Stimulated activated CD4-positive, alpha-beta T cell treated with anti-CD3 and anti-CD28 coated beads, TNF-alpha, amount 100 ng/mL, for 4 hours (primary cell): ENCODE measurements at places on chromosomes 12 and 14.

- DNase-seq, result no peak
Observed at GRCh38 chr12:132026061-132026795, 76.5 kb downstream of the EP400 start.

- no peak for DNase-seq
Observed at GRCh38 chr14:53517270-53517960, 364.3 kb upstream of the DDHD1 start.

DNA sequence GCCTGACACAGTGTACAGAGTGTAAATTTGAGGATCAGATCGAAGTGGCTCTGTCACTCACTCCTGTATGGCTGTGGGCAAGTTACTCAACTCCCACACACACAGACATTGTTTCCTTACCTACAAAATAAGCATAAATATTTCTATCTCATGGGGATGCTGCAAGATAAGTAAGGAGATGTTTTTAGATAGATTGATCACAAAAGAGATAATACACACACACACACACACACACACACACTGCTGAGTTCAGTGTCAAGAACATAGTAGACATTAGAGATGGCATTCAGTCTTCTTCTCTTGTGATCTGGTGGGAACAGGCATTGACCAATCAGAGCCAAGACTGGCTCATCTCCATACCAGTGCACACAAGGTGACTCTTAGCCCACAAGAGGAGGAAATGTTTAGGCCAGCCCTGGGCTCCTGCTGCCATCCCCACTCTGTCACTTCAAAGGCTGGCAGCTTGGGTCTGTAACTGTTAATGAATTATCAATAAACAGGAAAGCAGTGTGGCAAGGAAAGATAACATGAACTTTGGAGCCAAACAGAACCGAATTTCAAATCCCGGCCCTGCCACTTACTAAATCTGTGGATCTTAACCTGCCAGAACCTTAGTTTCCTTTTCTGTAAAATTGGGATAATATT, 3.4 kb upstream of the RNASE8 start:
- no peak for DNase-seq

DNA sequence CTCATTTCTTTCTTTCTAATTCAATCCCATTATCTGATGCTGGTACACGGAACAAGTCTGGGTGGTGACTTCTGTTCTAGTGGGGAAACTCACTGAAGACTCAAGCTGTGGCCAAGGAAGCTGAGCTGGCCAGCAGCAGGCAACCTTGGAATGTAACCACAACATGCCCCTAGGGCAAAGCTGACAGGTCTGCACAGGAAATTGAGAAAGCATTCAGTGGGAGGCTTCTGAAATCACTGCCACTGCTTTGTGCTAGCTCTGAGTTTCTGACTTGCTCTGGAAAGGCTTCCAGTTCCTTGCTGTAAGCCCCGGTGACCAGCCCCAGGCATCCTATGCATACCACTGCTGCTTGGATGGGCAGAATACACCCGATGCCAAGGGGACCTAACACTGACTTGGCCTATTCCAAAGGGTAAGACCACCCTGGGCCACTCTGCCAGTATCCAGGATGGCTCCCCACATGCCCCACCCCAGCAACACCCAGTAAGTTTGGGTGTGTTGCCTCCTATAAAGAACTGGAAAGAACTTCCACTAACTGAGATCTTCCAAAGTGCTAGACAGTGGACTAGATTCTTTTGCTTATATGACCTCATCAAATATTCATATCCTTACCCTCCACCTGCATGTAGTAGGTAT, 84.5 kb upstream of the CDKN3 start:
- no peak for DNase-seq

DNA sequence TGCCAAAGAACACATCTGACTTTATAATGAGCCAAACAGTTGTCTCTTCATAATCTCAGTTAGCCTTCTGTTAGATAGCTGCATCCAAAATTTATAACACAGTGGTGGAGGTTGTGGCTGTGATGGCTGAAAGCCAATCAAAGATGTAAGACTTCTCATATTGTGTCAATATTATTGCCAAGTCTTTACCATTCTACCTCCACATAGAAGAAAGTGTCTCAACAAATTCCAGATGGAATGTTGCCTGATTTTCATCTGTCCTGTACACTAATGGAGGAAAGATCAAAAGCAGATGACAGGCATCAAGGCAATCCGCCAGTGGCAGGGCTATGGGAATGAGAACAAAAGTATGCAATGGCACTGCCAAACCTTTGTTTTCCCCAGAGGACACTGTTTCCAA, 813.1 kb upstream of the NOVA1 start:
- DNase-seq, result no peak

GRCh38 chr14:73945159-73945670, 4.7 kb downstream of the FAM161B start:
- no peak for DNase-seq

- no peak for DNase-seq
Observed at GRCh38 chr14:93511001-93511400, 80.3 kb downstream of the UNC79 start.

DNA sequence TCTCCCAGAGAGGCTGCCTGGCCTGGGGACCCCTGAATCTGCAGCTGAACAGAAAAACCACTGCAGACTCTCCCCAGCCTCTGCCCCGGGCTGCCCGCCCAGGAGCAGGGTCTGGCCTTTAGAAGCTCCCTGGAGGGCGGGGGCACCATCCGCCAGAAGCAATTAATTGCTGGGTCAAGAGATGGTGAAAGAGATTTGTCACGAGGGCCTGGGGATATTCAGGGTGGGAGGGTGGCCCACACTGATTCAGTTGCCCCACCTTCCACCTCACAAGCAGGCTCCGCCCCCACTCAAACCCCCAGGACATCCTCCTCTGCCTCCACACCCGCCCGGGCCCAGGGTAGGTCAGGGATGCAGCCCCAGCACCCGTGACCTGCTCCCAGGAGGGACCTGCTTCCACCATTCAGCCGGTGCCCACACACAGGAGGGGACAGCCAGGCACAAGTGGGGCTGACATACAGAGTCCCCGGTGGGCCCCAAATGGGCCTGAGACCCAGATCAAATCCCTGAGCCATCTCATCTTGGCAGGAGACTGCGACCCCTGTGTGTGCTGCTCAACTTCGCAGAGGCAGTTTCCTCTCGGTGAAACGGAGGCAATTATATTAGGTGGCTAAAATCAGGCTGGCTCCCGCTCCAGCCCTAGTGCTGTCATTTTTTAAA, 23.0 kb downstream of the NCOR2 start:
- DNase-seq, result no peak

DNA sequence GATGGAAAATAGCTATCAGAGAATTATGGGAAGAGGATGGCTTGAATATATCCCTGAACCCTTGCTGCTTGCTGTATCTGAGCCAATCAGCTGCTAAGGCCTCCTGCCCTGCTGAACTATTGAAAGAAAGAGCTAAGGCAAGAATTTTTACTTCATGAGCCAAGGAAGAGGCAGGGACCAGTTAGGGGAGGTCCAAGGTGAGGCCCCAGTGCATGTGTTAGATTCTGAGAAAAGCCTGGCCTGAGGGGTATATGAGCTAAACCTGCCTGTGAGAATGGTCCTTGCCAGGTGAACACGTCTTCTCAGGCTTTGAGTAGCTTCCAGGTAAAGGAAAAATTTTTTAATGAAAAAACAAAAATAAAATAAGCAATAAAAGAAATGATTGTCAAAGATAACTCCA, 218.0 kb downstream of the SYT1 start:
- DNase-seq, result no peak

GRCh38 chr14:75460394-75460793, 32.6 kb downstream of the JDP2 start:
- DNase-seq, result no peak

- no peak for DNase-seq
Observed at GRCh38 chr14:89618330-89618708, 201.3 kb upstream of the FOXN3 start.

DNA sequence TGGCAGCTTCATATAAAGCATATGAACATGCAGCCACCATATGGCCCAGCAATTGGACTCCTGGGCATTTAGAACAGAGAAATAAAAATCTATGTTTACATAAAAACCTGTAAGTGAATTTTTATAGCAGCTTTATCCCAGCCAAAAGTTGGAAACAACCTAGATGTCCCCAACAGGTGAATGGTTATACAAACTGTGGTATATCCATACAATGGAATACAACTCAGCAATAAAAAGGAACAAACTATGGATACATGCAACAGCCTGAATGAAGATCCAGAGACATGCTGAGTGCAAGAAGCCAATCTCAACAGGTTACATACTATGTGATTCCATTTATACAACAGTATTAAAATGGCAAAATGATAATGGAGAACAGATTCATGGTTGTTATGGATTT, 3.7 kb downstream of the TMTC1 start:
- no peak for DNase-seq

- DNase-seq, result no peak
Observed at GRCh38 chr12:65821336-65821735, 2.9 kb upstream of the HMGA2 start.

DNA sequence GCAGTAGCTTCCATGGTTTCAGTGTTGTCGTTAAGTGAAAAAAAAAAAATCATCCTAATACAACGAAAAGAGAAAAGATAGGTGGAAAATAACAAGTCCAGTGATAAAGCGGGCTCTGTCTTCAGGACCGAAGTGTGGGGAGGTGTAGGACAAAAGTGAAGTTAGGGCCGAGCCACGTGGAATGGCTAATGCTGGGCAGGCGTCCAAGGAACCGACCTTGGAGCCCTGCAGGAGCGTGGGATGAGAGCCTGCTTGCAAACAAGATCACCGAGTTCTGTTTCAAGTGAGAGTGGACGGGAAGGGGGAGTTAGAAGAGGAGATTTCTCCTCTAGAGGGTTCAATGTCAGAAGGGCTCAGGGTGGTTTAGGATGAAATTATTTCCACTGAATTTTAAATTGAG, 22.2 kb downstream of the A2ML1 start:
- DNase-seq, result no peak

DNA sequence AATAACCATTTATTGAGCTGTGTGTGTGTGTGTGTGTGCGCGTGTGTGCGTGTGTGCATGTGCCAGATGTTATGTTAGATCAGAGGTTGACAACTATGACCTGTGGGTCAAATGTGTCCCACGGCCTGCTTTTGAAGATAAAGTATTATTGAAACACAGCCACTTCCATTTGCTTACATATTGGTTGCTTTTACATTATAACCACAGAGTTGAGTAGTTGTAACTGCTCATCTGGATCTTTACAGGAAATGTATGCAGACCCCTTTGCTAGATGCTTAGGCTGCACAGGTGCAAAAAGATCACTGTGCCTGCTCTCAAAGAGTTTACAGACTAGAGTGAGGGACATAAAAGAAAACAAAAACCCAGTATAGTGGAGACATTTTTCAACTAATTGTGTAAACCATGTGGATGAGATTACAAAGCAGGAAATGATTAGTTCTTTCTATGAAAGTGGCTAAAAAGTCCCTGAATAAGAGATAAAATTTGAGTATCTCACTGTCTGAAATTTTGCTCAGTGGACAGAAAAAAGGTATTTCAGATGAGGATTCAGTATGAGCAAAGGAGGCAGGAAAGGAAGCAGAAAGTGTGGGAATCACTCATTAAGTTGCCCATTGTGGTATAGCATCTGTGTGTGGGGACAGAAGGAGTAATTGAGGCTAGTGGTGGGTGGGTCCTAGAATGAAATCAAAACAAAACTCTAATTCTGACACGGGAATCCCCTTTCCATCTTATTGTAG, 188.4 kb downstream of the PAH start:
- no peak for DNase-seq

DNA sequence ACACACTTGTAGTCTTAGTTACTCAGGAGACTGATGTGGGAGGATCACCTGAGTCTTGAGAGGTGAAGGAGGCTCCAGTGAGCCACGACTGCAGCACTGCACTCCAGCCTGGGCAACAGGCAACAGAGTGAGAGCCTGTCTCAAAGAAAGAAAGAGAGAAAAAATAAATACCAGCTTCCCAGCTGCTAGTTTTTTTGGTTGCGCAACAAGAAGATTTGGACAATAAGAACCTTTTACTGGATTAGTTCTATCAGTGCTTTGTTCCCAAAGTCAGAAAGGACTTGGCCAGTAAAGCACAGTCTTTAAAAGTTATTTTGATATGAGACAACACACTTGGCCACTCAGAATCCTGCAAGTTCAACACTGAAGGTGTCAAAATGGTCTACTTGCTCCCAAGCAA, 768.1 kb upstream of the LRFN5 start:
- DNase-seq, result no peak

DNA sequence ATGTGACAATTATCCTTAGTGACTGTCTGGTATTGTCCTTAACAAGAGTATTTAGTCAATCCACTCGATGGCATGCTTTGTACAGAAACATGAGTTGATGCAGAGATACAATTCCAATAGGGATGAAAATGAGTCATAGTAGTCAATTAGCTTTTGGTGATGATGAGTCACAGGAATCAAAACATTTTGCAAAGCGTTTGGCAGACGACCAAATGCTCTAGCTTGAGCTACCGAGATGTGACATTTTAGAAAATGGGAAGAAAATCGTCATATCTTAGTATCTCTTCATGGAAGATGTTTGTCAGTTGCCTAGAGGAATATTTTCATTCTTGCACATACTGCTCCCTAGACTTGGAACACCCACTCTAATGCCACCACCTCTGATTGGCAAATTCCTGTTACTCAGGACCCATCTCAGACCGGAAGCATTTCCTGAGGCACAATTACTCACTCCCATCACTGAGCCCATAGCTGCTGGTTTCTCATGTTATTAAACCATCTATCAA, 95.0 kb downstream of the LMNTD1 start:
- no peak for DNase-seq

DNA sequence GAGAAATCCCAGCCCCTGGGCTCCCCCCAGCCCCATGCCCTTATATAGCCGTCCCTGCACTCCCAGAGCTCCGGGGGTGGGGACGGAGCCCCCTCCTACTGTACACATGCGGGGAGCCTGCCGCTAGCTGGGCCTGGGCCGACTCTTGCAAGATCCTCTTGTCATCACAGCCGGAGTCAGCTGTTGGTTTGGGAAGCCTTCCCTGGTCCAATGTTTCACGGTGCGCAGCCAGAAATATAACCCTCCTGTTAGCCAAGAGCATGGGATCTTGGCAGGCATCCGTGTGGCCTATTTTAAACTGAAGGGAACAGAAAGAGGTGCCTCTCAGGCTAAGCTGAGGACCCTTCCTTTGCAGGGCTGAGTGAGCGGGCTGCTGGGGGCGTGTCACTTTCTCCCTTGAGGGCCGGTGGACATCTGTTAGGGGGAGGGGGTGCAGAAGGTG, 175.3 kb downstream of the TSPAN9 start:
- DNase-seq, result no peak

DNA sequence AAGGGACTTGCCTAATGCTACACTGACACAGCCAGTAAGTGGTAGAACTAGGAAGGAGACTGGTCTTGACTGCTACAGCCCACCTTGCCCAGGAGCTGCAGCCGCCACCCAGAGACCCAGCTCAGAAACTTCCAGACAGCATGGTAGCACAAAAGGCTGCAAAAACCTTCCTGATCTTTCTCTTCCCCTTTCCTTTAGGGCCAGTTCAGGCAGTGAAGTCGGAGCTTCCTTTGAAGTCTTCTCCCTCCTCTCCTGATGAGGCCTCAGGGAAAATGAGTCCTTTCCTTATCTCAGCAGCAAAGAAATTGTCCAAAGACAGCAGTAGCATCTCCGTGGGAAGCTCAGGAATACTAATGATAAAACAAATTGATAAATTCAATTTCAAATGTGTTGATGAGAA, 21.0 kb upstream of the CHST11 start:
- DNase-seq, result no peak
